Uterus (tissue), 4 donors: ENCODE measurements at places on chromosomes 12 and 14. TPM values are rescaled to one million over a fixed set of nuclear protein-coding genes. Genes with fewer than 3 reads are reported as not detected.

The CLEC9A gene
- not detected for total RNA-seq

DNA sequence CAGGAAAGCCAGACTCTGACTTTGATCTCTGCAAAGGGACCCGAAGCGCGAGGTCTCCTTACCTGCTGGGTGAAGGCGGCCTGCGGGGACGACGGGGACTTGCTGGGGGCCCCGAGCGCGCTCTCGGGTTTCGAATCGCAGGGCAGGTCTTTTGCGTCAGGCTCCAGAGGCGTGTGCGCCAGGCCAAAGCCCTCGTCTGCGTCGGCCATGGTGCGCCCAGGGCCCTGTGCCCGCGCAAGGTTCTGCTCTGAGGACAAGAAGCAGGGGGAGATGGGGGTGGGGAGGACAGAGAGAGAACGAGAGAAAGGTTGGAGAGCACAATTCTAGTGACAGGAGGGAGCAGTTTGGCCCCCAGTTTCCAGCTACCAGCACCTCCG, 2.3 kb downstream of the TBX5 start:
- H3K4me3 ChIP-seq, result no peak overlapping the region
- H3K4me1 ChIP-seq, result peaks cover 7% of the 10 kb centered on the region
- no peaks in the 10 kb centered on the region for H3K36me3 ChIP-seq
- H3K27me3 ChIP-seq, result no peaks in the 10 kb centered on the region
- H3K27ac ChIP-seq, result no peak overlapping the region

DNA sequence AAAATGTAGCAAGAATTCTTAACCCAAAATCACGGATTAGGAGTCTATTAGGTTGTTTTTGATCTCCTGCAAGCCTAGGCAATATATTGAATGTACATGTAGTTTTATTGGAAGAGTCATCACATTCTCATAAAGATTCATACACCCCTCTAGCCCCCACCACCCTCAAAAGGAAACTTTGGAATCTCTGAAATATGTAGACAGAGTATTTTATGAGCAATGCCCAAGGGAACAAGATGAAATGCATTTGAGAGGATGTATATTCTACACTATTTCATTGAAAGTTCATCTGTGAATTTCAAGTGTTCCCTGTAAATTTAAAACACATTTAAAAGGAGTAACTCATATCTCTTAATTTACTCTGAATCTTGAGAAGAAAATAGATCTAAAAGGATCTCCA, 103.7 kb downstream of the SYT1 start:
- no peaks in the 10 kb centered on the region for H3K36me3 ChIP-seq
- H3K27me3 ChIP-seq, result no peaks in the 10 kb centered on the region
- no peak for DNase-seq
- H3K27ac ChIP-seq, result no peak overlapping the region
- no peaks in the 10 kb centered on the region for H3K4me1 ChIP-seq
- no peak overlapping the region for H3K4me3 ChIP-seq

The HPD gene
- 1.9 TPM for total RNA-seq

DNA sequence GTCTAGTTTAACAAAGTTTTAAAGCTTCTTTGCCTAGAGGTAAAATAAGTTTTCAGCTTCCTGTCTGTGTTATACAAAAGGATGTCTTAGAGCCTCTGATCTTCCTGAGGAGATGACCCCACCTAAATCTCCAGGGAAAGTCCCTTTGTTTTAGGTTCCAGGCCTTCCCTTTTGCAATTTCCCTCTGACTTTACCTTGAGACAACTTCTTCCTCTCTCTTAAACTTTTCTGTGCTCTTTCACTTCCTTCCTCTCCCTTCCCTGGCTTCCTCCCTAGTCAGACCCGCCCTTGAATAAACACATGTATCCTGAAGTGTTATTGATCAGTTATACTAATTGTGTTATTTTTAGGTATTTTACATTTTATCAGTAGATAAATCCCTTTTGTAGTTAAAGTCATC, 134.8 kb downstream of the DYRK2 start:
- no peaks in the 10 kb centered on the region for H3K4me1 ChIP-seq
- H3K4me3 ChIP-seq, result no peak overlapping the region
- H3K36me3 ChIP-seq, result no peaks in the 10 kb centered on the region

DNA sequence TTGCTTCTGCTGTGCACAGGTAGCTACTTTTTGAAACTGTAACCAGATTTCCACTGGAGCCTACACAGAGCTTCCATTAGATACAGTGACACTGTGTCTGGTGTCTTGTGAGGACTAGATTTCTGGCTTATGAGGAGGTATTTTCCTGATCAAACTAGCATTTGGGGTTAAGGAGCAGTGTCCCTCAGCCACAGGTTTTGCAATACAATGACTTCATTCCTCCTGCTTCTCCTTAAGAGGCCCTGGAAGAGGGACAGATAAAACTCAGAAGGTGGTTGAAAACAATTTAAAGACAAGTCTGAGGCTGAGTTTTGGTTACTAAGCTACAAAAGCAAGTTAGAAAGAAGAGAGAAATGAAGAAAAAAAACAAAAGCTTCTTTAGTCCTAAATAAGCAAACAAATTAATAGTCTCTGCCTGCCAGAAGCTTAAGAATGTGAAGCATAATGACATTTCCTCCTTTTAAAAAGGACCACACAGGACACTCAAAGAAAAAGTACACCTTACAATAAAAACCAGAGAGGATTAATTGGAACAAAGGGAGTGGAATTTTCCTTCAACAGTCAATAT, 53.0 kb downstream of the PKP2 start:
- H3K36me3 ChIP-seq, result no peaks in the 10 kb centered on the region
- H3K4me3 ChIP-seq, result no peak overlapping the region
- H3K4me1 ChIP-seq, result no peaks in the 10 kb centered on the region

The LMNTD1 gene
- total RNA-seq, result not detected

- H3K4me1 ChIP-seq, result no peaks in the 10 kb centered on the region
- H3K36me3 ChIP-seq, result no peaks in the 10 kb centered on the region
- no peak for DNase-seq
- H3K27ac ChIP-seq, result no peak overlapping the region
Observed at GRCh38 chr14:99057576-99058083, 214.4 kb downstream of the BCL11B start.

GRCh38 chr12:70247653-70248199, 4.5 kb downstream of the CNOT2 start:
- H3K4me1 ChIP-seq, result peaks cover 17% of the 10 kb centered on the region
- H3K4me3 ChIP-seq, result no peak overlapping the region
- H3K27me3 ChIP-seq, result no peaks in the 10 kb centered on the region
- no peaks in the 10 kb centered on the region for H3K36me3 ChIP-seq
- DNase-seq, result no peak

GRCh38 chr12:49057888-49058287, 2.7 kb downstream of the KMT2D start:
- peak overlapping the region; percentile 94 for H3K27ac ChIP-seq
- peak overlapping the region; percentile 61 for H3K4me3 ChIP-seq
- no peaks in the 10 kb centered on the region for H3K4me1 ChIP-seq

The ASCL1 gene
- not detected for total RNA-seq

- no peaks in the 10 kb centered on the region for H3K27me3 ChIP-seq
- no peak overlapping the region for H3K4me3 ChIP-seq
- H3K4me1 ChIP-seq, result no peaks in the 10 kb centered on the region
- no peak for DNase-seq
Observed at GRCh38 chr12:61365001-61365400, 895.2 kb upstream of the USP15 start.
